Fibroblast of pulmonary artery (primary cell): ENCODE measurements at places on chromosomes 13 and 19.
A peak's percentile ranks its signal among the peaks of the same experiment; 100 is the strongest.

- peak; percentile 27 for DNase-seq
These were observed 86.9 kb downstream of the CDK8 start for GRCh38 chr13:26340807-26341206.

DNA sequence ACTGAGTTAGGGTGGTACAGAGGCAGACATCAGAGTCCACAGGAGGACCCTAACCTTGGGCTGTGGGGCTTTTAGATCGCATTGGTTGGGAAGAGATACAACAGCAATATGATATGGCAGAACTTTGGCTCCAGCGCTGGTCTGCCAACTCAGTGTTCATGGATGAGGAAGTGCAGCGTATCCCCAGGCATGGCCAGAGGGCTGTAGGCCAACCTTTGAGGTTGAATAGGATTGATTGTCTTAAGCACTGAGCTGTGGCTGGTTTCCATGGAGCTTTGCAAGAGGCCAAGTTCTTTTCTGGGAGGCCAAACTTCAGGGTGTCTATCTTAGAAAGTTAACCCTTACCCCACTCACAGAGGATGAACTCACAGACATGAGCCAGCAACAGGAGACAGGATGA is 144.1 kb upstream of the TMTC4 start:
- DNase-seq, result no peak

GRCh38 chr13:92574499-92574898 is 652.1 kb upstream of the GPC6 start:
- no peak for DNase-seq

DNA sequence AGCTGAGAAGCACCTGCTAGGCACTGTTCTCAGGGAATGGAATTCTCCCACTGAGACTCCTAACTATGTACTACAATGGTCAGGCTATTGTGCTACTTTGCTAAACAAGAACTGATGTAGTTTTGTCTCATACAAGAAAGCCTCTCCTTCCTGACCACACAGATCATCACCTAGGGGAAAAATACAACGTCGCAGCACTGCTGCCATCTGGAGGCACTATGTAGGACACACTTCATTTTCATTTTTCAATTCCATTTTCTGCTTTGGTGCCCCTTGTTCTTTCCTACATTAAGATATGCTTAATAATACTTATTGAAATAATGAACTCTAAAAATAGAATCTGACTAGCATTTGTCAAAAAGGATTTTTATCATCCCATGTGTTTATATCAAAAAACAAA is 21.1 kb downstream of the PROSER1 start:
- DNase-seq, result peak; percentile 50

GRCh38 chr13:44259045-44260027 is 114.3 kb upstream of the SERP2 start:
- DNase-seq, result peak; percentile 68

DNA sequence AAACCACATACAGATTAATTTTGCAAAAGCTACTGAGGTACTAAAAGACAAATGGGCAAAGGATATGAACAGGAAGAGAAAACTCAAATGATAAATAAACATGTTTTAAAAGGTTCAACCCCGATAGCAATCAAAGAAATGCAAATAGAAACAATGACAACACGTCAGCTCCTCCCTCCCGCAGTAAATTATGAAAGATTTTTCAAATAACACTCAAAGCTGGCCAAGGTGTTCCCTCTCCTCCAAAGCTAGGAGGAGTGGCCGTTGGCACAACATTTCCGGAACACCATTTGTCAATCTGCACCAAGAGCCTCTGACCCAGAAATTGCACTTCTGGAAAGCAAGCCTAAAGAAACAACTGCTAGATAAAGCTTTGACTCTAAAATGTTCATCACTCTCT is 28.3 kb downstream of the INSR start:
- DNase-seq, result no peak

- DNase-seq, result peak; percentile 66
These were observed 732 bp upstream of the DCLK1 start for GRCh38 chr13:36131931-36132297.

GRCh38 chr13:81563091-81563490 is 1222.2 kb upstream of the SPRY2 start:
- DNase-seq, result no peak

- DNase-seq, result no peak
These were observed 128.2 kb downstream of the MZT1 start for GRCh38 chr13:72599178-72599743.
